ENCODE measurements at places on chromosomes 11 and 22.

GRCh38 chr11:121348220-121348875 is 55.8 kb downstream of the SC5D start:
- DNase-seq = no peak

DNA sequence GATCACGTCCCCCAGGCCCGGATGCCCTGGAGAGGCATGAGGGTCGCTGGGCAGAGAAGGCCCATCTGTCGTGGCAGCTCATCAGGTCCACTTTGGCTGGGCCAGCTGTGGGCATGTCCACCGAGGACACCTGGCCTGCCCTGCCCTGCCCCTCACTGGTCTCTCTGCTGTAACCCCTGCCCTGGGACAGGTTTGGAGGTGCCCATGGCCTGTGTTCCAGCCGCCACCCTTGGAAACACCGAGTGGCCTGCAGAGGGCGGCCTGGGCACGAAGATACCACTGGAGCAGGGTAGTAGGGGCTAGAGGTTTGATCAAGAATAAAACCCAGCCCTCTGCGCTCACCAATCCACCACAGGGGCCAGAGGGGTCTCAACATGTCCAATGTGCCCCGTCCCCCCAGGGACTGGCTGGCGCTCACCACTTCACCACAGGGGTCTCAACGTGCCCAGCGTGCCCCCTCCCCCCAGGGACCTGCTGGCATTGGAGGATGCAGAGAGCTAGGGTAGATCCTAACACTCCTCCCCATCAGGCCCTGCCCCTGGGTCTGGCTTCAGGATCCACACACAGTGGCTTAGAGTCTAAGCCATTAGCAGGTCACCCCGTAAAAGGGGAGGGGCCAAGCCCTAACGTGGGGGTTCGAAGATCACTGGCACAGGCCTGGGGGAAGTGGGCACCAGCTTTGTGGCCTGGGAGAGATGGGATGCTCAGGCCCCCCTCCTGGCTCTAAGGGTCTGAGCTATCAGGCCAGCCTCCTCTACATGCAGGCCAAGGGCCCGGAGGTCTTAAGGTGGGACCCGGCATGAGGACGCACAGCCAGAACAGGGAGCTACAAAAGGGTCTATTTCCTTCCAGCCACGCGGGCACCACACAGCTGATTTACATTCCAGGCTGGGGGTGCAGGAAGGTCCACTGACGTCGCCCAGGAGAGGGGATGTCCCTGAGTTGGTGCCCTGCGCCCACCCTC is 1.3 kb upstream of the HDAC10 start:
- peak; percentile 82 for DNase-seq

DNA sequence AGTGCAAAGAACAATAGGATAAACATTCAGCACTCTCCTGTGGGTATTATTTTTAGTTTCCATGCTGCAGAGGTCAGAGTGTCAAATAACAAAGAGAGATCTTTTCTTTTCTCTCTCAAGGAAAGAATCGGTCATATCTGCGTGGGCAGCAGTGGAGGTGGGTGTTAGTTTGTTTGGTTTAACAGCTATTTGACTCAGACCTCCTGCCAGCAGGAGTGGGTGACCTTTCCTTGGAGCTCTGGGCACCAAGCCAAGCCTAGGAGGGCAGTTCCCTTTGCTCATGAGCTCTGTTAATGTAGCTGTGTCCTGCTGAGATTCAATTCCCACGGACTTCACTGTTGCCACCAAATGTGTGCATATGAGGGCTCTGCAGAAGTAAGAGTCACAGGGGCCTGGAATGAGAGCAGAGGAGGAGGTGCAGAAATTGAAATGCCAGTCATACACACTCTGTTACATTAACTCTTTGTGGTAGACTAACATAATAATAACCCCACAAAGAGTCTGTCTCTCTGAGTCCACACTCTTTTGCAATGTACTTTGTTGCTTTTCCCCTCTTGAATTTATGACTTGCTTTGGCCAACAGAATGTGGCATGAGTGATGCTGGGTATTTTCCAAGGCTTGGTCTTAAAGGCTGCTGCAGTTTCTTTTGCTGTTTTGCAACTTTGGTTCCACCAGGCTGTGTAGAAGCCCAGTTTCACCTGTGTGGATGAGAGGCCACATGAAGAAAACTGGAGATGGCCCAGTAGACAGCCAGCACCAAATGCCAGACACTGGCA is 76.0 kb upstream of the GRK3 start:
- peak; percentile 17 for DNase-seq

DNA sequence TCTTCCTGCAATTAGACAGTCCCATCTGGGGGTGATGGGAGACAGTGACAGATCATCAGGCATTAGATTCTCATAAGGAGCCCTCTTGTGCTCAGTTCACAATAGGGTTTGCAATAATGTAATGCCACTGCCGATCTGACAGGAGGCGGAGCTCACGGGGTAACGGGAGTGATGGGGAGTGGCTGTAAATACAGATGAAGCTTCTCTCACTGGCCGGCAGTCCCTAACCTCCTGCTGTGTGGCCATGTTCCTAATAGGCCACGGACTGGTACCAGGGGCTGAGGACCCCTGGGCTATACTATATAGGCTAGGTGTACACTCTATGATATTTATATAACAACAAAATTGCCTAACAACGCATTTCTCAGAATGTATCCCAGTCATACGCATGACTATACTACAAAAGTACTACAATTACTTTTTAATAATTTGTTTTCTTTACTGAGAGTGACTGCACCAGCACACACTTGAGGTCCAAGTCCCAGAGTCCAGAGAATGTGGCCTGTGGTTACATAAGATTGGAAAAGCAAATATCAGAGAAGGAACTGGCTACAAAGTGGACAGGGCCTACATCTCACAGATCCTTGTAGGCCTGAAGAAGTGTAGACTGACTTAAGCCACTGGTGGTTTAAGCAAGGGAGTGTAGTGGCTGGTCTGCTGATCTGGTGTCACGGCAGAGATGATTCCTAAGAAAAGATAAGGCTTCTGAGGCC is 200.0 kb downstream of the LARGE1 start:
- DNase-seq = no peak

GRCh38 chr22:48084041-48084728 is 1321.7 kb downstream of the TBC1D22A start:
- DNase-seq = no peak

DNA sequence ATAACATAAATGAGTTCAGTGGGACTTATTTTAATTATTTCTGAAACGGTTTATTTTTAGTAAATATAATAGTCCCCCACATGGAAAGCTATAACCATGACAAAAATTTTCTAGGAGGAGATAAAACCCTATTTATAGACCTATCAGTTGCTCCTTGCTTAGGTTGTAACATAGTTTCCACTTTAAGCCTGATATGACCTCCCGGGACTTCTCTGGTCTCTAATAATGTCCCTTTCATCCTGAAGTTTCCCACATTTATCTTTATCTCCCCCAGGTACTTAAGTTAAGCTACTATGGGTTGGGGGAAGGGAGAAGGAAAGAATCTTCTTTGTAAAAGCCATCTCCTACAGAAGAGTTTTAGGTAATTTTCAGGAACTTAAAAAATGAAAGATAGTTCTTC is 117.7 kb downstream of the RBFOX2 start:
- no peak for DNase-seq

DNA sequence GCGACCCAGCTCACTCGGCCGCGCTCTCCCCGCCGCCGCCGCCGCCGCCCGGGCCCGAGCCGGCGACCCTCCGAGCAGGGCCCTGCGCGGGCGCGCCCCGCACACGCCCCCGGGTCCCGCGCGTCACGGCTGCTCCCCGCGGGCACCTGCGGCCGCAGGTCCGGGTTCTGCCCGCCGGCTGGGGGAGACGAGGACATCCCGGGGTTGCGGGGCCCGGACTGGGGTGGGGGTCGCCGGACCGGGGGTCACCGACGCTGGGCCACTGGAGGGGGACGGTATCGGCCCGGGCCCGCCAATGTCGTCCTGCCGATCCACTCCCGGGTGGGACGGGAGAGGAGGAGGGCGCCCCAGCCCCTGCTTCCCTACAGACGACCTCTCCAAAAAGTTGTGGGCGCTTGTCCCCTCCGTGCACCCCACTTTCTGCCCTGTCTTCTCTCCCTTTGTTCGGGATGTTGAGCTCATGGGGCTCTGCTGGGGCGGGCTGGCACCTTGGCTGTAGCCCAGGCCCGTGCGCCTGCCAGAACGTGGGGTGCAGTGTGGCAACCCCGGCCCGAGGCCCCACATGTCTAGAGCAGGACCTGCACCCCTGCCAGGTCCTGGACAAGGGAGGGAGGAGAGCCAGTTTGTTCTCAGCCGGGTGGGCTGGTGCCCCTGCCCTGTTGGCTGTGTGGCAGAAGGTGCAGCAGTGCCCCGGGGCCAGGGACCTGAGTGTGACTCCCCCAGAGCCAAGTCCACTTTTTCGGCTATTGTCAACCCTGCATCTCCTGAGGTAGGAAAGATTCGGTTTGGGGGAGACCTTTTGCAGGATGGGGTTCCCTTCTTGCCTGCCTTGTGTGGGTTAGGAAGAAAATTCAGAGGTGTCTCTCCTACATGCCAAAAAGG is 40.2 kb upstream of the CELSR1 start:
- DNase-seq = no peak

DNA sequence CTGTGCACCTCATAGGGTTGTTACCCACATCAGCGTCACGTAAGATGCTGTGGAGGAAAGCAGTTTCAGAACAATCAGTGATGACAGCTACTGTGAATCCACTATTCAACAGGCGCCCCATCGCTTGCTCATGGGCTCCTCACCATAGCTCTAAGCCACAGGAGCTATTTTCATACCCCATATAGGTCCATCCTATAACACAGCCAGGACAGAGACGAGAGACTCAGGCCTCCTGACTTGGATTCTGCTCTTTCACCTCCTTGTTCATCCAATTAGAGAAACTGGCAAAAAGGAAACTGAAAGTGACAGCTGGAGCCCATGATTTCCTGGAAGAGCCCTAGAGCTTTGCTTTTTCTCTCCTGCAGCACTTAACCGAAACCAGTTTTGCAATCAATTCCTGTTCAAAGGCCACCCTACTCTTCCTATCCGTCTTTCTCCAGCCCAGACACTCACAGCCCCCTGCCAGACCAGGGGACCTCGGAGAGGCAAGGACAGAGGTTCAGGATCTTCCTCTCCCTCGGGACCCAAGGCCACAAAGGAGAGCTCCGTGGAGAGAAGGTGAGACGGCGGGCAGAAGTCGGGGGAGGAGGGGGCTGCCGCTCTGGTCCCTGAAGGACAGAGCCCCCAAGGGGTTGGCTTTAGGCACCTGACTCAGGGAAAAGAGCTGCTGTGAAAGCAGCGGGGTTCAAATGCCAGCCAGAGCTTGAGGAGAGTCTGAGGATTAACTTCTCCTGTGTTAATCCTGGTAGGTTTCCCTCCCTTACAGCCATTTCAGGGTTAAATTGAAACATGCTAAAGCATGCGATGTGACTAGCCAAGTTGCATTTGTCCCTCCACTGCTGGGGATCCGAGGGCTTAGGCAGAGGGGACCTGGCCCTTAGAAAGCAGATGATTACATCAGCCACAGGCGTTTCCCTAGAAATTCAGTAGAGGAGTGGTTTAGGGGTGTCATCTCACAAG is at the start of gene APOL6:
Gene APOL6, plus strand, starts transcription at position 381 of the 960 bp plus-strand sequence. CDS start 7,980 bp downstream, outside the sequence.
- DNase-seq = peak; percentile 84

DNA sequence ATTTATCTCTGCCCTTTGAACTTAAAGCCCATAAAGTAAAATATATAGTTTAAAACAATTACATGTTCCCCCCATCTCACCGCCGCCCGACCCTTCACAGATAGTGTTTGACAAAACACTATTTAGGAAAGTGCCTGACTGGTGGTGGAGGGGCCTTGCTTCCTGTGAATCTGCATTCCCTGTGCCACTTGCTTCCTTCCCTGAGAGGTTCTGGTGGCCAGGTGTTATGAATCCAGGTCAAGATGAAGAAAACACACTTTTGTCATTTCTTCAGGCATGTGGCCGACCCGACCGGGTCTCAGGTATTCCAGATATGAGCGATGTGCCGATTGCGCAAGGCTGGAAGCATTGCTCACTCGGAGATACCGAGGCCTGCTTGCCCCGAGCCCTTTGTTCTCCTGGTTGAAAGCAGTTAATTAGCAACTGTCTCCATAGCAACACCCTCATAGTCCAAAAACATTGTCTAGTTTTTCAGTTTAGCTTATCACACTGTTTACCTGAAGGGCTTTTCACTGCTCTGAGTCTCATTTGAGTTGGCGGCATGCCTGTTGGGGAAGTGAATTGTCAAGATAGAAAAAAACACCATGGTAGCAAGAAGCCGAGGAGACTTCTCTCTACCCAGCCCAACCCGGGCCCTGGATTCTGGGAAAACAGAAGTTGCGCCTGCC is 128.3 kb downstream of the TEAD1 start:
- peak; percentile 18 for DNase-seq

All from activated naive CD4-positive, alpha-beta T cell treated with anti-CD3 and anti-CD28 coated beads for 36 hours (primary cell).